ENCODE measurements at places on chromosomes 2 and 18. TPM values are rescaled to one million over a fixed set of nuclear protein-coding genes. Genes with fewer than 3 reads are reported as not detected.

- H3K36me3 ChIP-seq, result peaks cover 10% of the 10 kb centered on the region
- no peak overlapping the region for H3K27ac ChIP-seq
- no peaks in the 10 kb centered on the region for H3K4me1 ChIP-seq
- no peak overlapping the region for H3K4me3 ChIP-seq
- H3K27me3 ChIP-seq, result no peaks in the 10 kb centered on the region
- no peak for DNase-seq
Measured at GRCh38 chr2:178723786-178724346, 83.4 kb downstream of the TTN start.

DNA sequence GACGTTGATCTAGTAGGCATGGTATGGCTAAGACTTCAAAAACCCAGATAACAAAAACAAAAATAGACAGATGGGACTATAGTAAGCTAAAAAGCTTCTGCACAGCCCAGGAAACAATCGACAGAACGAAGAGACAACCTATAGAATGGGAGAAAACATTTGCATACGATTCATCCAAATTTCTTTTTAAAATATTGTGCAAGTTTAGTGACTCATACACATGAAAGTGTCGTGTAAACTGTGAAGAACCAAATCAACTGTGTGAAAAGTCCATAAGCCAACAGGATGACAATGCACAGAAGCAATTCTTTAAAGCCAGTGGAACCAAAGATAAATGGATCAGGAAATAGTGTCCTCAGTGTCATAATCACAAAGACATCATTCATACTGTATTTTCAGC is 671.1 kb downstream of the RNF144A start:
- H3K27ac ChIP-seq, result no peak overlapping the region
- H3K36me3 ChIP-seq, result no peaks in the 10 kb centered on the region
- DNase-seq, result no peak
- H3K27me3 ChIP-seq, result no peaks in the 10 kb centered on the region

DNA sequence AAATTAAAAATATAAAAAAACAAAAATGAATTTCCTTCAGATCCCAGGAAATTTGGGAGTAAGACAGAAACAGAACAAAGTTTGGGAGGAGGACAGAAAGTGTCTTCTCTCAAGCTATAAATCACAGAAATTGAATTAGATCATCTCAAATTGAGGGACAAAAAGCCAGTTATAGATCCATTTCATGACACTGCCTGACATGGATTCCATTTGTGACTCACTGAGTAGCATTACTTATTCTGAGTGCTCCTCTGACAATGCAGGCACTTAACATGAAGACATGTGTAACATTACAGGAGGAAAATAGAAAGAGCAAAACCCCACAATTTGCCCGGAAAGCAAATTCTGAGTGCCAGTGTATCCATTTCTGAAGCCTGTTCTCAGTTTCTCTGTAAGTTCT is 63.9 kb upstream of the CREB1 start:
- no peaks in the 10 kb centered on the region for H3K27me3 ChIP-seq
- no peaks in the 10 kb centered on the region for H3K4me1 ChIP-seq
- H3K36me3 ChIP-seq, result no peaks in the 10 kb centered on the region
- H3K4me3 ChIP-seq, result no peak overlapping the region
- DNase-seq, result no peak

DNA sequence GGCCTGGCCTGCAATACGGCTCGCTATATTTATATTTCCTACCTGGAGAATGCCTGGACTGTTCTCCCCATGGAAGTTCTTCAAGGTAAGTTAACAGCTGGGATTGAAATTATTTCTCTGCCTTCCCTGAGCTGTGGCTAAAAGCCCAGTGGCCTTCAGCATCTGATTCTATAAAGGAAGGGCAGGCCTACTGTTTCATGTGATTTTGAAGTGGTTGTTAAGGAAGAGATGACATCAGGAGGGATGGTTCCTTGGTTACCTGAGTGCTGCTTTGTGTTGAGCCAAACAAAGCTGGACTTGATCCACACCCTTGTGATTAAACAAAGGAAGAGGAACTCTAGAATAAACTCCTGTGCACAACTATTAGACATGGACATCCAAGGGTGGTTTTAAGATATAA is 61.6 kb downstream of the MFSD6 start:
- no peak overlapping the region for H3K4me3 ChIP-seq
- DNase-seq, result peak; percentile 37
- peaks cover 48% of the 10 kb centered on the region for H3K4me1 ChIP-seq

DNA sequence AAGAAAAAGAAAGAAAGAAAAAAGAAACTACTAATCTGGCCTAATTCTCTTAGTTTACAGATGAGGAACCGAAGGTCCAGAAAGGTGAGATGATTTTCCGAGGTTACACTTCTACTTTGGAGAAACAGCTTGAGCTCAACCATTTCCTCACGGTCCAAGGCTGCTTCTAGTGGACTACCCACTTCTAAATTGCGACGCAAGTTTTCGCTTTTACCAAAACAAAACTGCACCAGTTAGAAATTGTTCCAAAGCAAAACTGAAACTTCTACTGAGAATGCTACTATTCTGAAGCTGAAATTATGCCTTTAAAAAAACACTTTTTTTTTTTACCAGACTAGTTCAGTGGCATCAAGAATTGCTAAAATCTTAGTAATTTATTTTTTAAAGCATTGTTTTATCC is 101.6 kb downstream of the INO80D start:
- no peaks in the 10 kb centered on the region for H3K36me3 ChIP-seq
- no peak overlapping the region for H3K27ac ChIP-seq
- DNase-seq, result no peak
- H3K4me1 ChIP-seq, result no peaks in the 10 kb centered on the region
- no peak overlapping the region for H3K4me3 ChIP-seq
- no peaks in the 10 kb centered on the region for H3K27me3 ChIP-seq

DNA sequence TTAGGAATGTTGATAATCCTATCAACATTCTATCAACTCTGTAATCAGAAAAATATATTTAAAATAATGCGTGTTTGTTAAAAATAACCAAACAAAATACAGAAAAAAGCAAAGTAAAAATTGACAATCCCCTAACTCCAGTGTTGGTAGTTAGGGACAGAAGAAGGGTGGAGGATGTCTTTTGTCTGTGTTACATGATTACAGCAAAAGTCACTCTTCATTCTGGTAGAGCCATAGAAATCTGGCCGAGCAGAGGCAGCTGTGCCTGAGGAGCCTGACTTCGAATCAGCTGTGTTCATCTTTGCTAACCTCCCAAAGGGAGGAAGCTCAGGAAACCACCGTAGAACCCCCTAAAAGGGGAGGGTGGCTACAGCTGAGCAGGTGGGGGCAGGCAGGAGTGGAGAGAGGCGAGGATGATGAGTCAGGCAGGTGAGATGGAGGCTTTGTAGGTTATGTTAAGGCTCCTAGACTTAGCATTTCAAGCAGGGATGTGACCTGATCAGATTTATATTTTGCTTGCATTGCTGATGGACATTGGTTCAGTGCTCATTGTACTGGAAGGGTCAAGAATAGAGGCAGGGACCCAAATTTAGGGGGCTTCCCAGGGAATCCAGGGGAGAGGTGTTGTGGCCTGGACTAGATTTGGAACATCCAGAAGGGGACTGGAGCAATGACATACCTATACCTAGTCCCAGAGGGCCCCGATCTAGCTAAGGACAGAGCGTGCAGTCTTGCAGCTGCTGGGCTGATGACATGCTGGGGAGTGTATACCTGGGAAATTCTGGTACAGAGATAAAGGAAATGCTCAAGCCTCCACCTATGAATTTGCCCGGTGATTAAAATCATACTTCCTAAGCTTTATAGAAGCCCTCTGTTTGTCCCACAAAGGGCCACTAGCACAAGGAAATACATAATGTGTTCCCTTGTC is 95.7 kb downstream of the NEDD4L start:
- H3K27me3 ChIP-seq, result no peaks in the 10 kb centered on the region
- no peak overlapping the region for H3K4me3 ChIP-seq
- H3K4me1 ChIP-seq, result no peaks in the 10 kb centered on the region
- H3K36me3 ChIP-seq, result no peaks in the 10 kb centered on the region
- no peak for DNase-seq

GRCh38 chr18:26442126-26442525 is 106.2 kb downstream of the KCTD1 start:
- DNase-seq, result no peak
- no peaks in the 10 kb centered on the region for H3K36me3 ChIP-seq
- H3K4me1 ChIP-seq, result no peaks in the 10 kb centered on the region
- H3K4me3 ChIP-seq, result peak overlapping the region; percentile 39
- H3K27ac ChIP-seq, result no peak overlapping the region

DNA sequence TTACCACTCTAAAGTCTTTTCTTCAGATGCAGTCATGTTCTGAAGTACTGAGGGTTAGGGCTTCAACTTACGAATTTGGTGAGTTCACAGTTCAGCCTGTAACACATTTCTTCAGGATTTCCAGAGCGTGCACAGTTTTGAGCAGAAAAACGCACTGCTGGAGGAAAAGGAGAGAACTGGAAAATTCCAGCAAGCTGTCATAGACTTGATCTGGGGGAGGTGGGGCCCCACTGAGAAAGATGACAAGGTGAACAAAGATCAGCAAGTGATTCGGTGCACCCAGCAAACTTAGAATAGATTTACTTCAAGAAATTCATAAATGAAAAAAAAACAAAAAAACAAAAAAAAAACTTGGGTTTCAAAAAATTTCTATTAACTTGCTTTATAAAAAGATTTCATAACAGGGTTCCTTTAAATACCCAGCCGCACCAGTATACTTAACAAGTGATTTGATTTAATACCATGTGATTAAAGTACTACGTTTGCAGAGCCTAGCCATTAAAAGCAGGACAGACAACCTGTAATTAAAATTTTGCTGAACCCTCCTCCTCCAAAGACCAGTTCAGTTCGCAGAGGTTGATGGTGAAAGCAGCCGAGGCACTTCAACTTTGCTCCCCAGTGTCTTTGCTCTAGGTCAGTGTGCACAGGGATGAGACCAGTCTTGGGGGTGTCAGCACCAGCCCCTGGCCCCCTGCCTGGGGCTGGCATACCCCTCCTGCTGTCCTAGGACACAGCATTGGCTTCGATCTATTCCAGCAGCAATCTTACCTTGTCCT is 30.5 kb downstream of the CTIF start:
- H3K4me3 ChIP-seq, result no peak overlapping the region
- no peak overlapping the region for H3K27ac ChIP-seq
- no peak for DNase-seq
- peaks cover 22% of the 10 kb centered on the region for H3K4me1 ChIP-seq
- no peaks in the 10 kb centered on the region for H3K36me3 ChIP-seq
- no peaks in the 10 kb centered on the region for H3K27me3 ChIP-seq

- H3K4me3 ChIP-seq, result no peak overlapping the region
- H3K27me3 ChIP-seq, result no peaks in the 10 kb centered on the region
- DNase-seq, result no peak
- H3K36me3 ChIP-seq, result no peaks in the 10 kb centered on the region
- no peaks in the 10 kb centered on the region for H3K4me1 ChIP-seq
Measured at GRCh38 chr2:196480653-196481323, 158.7 kb upstream of the CCDC150 start.

DNA sequence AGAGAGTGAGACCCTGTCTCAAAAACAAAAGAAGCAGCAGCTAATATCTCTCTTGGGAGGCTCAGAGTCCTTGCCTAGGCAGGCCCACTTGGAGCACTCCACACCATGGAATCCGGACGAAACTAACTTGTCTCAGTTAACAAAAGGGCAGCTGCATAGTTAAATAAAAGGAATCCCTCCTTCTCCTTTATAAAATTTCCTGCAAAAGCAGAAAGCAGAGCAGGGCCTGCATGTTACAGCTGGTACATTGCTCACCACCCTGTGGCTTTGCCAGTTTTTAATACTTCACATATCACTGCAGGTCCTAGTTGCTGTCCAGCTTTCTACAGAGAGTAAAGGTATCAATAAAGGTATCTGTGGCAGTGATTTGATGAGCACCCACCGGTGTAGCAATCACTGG is 93.6 kb downstream of the ASAP2 start:
- no peak for DNase-seq
- H3K27ac ChIP-seq, result no peak overlapping the region
- H3K4me1 ChIP-seq, result peaks cover 28% of the 10 kb centered on the region
- H3K4me3 ChIP-seq, result no peak overlapping the region
- H3K36me3 ChIP-seq, result no peaks in the 10 kb centered on the region

- no peak overlapping the region for H3K4me3 ChIP-seq
- no peaks in the 10 kb centered on the region for H3K36me3 ChIP-seq
- DNase-seq, result no peak
- no peaks in the 10 kb centered on the region for H3K4me1 ChIP-seq
- no peaks in the 10 kb centered on the region for H3K27me3 ChIP-seq
Measured at GRCh38 chr2:225479386-225479785, 79.9 kb downstream of the NYAP2 start.

GRCh38 chr2:233323851-233324250 is 16.2 kb downstream of the SAG start:
- no peak overlapping the region for H3K27ac ChIP-seq
- no peak overlapping the region for H3K4me3 ChIP-seq
- no peaks in the 10 kb centered on the region for H3K27me3 ChIP-seq
- no peaks in the 10 kb centered on the region for H3K4me1 ChIP-seq
- DNase-seq, result no peak
- no peaks in the 10 kb centered on the region for H3K36me3 ChIP-seq

DNA sequence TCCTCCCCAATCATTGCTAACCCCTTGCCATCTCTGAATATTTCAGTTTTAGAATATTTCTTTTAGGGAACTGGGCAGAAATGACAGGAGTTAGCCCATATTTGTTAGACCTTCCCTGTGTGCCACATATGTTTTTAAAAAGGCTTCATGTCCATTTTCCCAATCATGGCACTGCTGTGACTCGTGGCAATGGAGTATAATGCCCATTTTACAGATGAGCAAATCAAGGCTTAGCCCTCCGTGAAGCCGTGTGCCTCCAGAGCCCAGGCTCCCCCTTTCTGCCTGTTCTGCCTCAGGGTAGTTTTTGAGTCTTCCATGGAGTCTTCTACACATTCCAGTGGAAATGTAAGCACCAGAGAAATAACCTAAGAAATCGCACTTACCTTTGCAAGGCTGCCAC is 130.1 kb downstream of the KCTD1 start:
- H3K4me1 ChIP-seq, result no peaks in the 10 kb centered on the region
- H3K27ac ChIP-seq, result no peak overlapping the region
- no peak overlapping the region for H3K4me3 ChIP-seq
- DNase-seq, result no peak
- H3K36me3 ChIP-seq, result no peaks in the 10 kb centered on the region

DNA sequence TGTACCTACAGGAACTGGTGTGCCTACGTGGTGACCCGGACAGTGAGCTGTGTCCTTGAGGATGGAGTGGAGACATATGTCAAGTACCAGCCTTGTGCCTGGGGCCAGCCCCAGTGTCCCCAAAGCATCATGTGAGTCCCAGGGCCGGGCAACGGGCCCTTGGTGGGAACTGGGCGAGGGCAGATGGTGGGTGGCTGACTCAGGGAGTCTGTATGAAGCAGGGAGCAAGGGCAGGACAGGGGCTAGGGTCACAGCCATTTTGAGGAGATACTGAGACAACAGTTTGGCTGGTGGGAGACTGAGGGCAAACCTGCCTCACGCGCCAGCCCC is 1.7 kb downstream of the EMILIN1 start:
- no peaks in the 10 kb centered on the region for H3K27me3 ChIP-seq
- DNase-seq, result no peak
- peaks cover 18% of the 10 kb centered on the region for H3K4me1 ChIP-seq
- H3K4me3 ChIP-seq, result peak overlapping the region; percentile 58
- no peak overlapping the region for H3K27ac ChIP-seq
- peaks cover 2% of the 10 kb centered on the region for H3K36me3 ChIP-seq

Gene COLEC11
- 3.1 TPM for total RNA-seq

Gene SNTG2
- total RNA-seq, result 1.5 TPM

Gene STPG4
- not detected for total RNA-seq

Gene LCT
- total RNA-seq, result not detected

Gene SERPINB11
- not detected for total RNA-seq

Gene BOLA3
- total RNA-seq, result 79.6 TPM

Gene KCNIP3
- total RNA-seq, result 3.0 TPM

Gene NEB
- total RNA-seq, result 3.0 TPM

Gene AGXT
- total RNA-seq, result not detected

Gene VWA3B
- total RNA-seq, result 0.54 TPM

Gene NMUR1
- total RNA-seq, result 0.35 TPM

Gene PROKR1
- not detected for total RNA-seq
